ENCODE measurements at places on chromosomes 3 and 15.

DNA sequence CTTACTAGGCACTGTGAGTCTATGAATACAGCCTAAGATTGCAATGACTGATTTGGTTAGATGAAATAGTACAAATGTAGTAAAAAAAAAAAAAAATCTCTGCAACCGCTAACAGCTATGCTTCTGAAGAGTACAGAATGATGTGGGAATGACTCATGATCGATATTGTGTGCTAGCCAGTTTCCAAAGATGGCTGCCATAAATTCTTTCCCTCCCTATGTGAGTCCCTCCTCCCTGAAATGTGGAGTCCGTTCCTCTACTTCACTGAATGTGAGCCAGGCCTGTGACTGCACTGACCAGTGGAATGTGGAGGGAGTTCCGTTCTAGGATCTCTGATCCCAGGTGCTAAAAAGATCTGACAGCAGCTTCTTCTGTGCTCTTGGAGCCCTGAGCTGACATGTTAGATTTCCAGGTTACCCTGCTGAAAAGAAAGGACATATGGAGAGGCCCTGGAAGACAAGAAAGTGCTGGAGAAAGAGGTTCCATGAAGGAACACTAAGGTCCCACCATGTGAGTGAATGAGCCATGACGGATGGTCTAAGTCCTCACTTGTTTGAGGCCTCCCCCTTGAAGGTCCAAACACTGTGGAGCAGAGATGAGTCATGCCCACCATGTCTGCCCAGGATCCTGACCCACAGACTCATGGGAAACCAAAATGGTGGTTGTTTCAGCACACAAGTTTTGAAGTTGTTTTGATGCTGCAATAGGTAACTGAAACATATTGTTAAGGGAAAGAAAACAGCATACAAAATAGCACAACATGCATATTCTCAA is 46.3 kb downstream of the DGKG start:
- DNase-seq: no peak

DNA sequence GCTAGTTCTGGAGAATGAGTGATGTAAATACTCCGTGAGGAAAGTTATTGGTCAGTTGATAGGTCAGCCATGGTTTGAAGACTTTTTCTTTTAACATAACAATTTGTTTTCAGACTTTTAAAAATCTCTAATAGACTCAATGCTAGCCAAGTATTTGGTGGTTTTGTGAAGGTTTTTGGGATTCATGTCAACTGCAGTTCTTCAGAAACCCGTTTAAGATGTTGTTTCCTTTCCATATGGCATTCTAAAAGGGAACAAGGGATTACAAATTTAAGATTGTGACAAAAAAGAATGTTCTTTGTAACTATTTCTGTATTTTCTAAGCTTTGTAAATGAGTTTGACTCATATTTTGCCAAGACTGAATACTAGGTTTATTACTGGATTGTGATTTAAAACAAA is 281.7 kb upstream of the COL8A1 start:
- DNase-seq: no peak

- DNase-seq: no peak
Observed at GRCh38 chr15:50825946-50826345, 60.4 kb upstream of the SPPL2A start.

- peak; percentile 74 for DNase-seq
Observed at GRCh38 chr3:7999384-7999783, 502.2 kb upstream of the LMCD1 start.

GRCh38 chr3:128207951-128208350 is 54.7 kb downstream of the EEFSEC start:
- DNase-seq: no peak

GRCh38 chr3:23671851-23672589 is 133.7 kb upstream of the UBE2E1 start:
- DNase-seq: no peak

- no peak for DNase-seq
Observed at GRCh38 chr3:57837686-57838085, 81.6 kb downstream of the SLMAP start.

GRCh38 chr3:52923963-52924362 is 26.6 kb upstream of the STIMATE start:
- DNase-seq: no peak

GRCh38 chr15:43808960-43809678 is 8.7 kb downstream of the HYPK start:
- no peak for DNase-seq

All from iPS-NIHi11 (cell line).